ENCODE measurements at places on chromosomes 1 and 21.
A peak's percentile ranks its signal among the peaks of the same experiment; 100 is the strongest.

GRCh38 chr21:26126168-26126553 is 44.4 kb downstream of the APP start:
- DNase-seq, result no peak

- no peak for DNase-seq
Observed at GRCh38 chr1:31775210-31775999, 11.3 kb upstream of the ADGRB2 start.

GRCh38 chr21:38913120-38913892 is 107.6 kb downstream of the ETS2 start:
- DNase-seq, result peak; percentile 84

- no peak for DNase-seq
Observed at GRCh38 chr1:233635765-233636502, 22.0 kb downstream of the KCNK1 start.

DNA sequence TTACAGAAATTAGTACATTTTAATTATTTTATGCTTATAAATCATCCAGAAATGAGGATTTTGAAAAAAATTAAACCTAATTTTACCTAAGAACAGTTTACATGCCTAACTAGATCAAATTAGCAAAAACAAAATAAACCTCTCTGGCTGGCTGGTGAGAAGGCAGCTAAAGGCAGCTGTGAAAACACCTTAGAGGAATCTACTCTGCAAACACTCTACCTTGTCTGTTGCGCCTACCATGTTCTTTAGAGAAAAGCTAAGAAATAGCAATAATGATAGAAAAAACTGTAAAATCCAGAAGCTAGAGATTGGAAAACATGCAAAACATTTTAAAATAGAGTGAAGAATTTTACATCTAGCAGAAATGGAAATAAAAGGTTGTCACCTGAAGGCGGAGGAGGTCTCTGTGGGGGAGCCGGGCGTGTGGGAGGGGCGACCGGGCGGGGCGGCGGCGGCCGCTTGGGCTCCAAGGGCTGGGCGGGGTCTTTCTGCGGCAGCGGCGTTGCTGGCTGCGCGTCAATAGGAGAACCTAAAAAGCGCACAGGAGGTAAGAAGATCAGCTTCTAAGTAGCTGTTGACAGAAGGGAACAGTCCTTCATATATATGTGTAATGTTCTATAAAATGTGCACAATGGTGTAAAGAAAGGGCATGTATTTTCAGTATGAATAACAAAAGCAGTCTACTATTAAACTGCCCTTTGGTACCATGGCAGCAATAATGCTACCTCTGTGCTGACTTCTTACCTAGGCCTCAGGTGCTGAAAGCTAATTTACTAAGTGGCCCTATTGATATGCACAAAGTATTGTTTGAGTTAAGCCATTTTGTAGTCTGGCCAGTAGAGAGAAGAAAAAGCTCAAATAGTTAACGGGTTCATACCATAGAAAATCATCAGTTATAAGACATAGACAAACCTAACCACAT is 33.3 kb upstream of the CFAP298 start:
- DNase-seq, result no peak

- DNase-seq, result no peak
Observed at GRCh38 chr1:240151136-240151735, 59.6 kb downstream of the FMN2 start.
